ENCODE measurements at places on chromosomes 7 and 10. TPM values are rescaled to one million over a fixed set of nuclear protein-coding genes. Genes with fewer than 3 reads are reported as not detected.

The GBX1 gene
- total RNA-seq: not detected

The ABCA13 gene
- 0.16 TPM for total RNA-seq

The TPK1 gene
- 5.6 TPM for total RNA-seq

The ASB10 gene
- total RNA-seq: not detected

The CTAGE4 gene
- total RNA-seq: 0.31 TPM

The JAZF1 gene
- total RNA-seq: 62.1 TPM

The LRRC17 gene
- total RNA-seq: 27.0 TPM

The MCM10 gene
- 2.5 TPM for total RNA-seq

The LRRTM3 gene
- 30.7 TPM for total RNA-seq

The FKBP6 gene
- not detected for total RNA-seq

The SAP25 gene
- total RNA-seq: not detected

The SEC61A2 gene
- 52.7 TPM for total RNA-seq

The CYP2C9 gene
- total RNA-seq: not detected

The RBP3 gene
- not detected for total RNA-seq

The MYO3A gene
- total RNA-seq: 3.6 TPM

The GPNMB gene
- 5.3 TPM for total RNA-seq

The FAM241B gene
- total RNA-seq: 10.1 TPM

The MEOX2 gene
- total RNA-seq: 0.16 TPM

The GIMAP6 gene
- 5.5 TPM for total RNA-seq
